ENCODE measurements at places on chromosomes 11 and 22.

- DNase-seq = no peak
These were observed 1301.2 kb downstream of the JRKL start for GRCh38 chr11:97691061-97691460.

GRCh38 chr22:47000256-47000655 lies 237.8 kb downstream of the TBC1D22A start:
- DNase-seq = no peak

- DNase-seq = no peak
These were observed 51.3 kb upstream of the HMGXB4 start for GRCh38 chr22:35205961-35206360.

- DNase-seq = no peak
These were observed at the start of gene ALDH3B1 for GRCh38 chr11:68010090-68011041. Gene ALDH3B1 (plus strand): TSS chr11:68010327. CDS start chr11:68015298, 4,971 bp downstream.

DNA sequence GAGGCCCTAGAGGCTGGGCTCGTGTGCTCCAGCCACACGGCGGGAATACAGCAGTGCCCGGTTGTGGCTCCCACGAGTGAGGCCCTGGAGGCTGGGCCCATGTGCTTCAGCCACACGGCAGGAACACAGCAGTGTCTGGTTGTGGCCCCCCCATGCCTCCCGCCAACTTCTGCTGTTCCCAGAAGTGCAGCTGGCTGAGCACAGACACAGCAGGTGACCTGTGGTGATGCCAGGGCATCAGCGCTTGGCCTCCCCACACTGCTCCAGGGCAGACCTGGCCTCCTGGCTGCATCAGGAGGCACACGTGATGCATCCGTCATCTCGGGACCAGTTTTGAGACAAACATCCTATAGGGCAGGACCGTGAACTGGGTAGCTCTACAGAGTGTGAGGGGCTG lies 110.3 kb downstream of the KCNQ1OT1 start:
- no peak for DNase-seq

- DNase-seq = no peak
These were observed 69.3 kb downstream of the FAM168A start for GRCh38 chr11:73528483-73529203.

DNA sequence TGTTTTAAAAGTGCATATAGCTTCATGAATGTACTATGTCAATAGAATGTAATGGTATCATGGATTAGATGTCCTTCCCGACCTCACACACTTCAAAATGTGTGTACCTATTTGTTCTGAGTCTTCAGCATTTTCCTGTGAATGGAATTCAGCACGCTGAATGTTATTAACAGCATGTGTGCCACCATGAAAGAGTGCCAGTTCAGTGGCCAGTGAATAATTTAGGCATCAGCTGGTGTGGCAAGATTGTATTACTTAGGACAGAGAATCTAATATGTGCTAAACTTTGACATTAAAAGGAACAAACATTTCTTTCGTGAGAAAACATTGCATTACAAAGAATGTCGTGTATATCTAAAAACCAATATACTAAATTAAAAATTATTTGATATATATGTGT lies 46.4 kb downstream of the HIPK3 start:
- no peak for DNase-seq

GRCh38 chr22:36332623-36333332 lies 55.0 kb downstream of the MYH9 start:
- peak; percentile 76 for DNase-seq

- DNase-seq = no peak
These were observed 2.9 kb downstream of the TPCN2 start for GRCh38 chr11:69051381-69052342.

GRCh38 chr11:45652781-45653180 lies 12.6 kb downstream of the CHST1 start:
- no peak for DNase-seq
